ENCODE measurements at places on chromosomes 1 and 21. TPM values are rescaled to one million over a fixed set of nuclear protein-coding genes. Genes with fewer than 3 reads are reported as not detected.

- H3K36me3 ChIP-seq: no peaks in the 10 kb centered on the region
- H3K4me1 ChIP-seq: peaks cover 4% of the 10 kb centered on the region
- no peak overlapping the region for H3K4me3 ChIP-seq
- no peak overlapping the region for H3K27ac ChIP-seq
These were observed 34.8 kb upstream of the SLC19A1 start for GRCh38 chr21:45576838-45577737.

DNA sequence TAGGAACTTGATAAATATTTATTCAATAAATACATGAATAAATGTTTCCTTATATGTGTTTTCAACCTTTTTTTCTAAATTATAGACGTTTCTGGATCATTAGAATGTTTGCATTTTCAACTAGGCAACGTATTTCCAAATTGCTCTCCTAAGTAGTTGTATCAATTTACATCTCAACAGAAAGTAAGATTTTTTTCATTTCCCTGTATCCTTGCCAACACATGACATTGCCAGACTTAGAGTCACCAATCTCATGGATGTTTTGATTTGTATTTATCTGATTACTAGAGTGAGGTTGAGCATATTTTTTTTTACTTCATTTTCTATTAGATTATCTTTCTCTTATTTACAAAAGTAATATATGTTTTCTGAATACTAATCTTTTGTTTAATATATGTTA lies 22.2 kb upstream of the SMG7 start:
- no peak overlapping the region for H3K27ac ChIP-seq
- DNase-seq: no peak
- no peaks in the 10 kb centered on the region for H3K36me3 ChIP-seq
- H3K4me3 ChIP-seq: no peak overlapping the region

- no peaks in the 10 kb centered on the region for H3K27me3 ChIP-seq
- H3K36me3 ChIP-seq: no peaks in the 10 kb centered on the region
- no peaks in the 10 kb centered on the region for H3K4me1 ChIP-seq
- no peak overlapping the region for H3K27ac ChIP-seq
- no peak overlapping the region for H3K4me3 ChIP-seq
These were observed 111.4 kb downstream of the CACHD1 start for GRCh38 chr1:64581135-64581842.

DNA sequence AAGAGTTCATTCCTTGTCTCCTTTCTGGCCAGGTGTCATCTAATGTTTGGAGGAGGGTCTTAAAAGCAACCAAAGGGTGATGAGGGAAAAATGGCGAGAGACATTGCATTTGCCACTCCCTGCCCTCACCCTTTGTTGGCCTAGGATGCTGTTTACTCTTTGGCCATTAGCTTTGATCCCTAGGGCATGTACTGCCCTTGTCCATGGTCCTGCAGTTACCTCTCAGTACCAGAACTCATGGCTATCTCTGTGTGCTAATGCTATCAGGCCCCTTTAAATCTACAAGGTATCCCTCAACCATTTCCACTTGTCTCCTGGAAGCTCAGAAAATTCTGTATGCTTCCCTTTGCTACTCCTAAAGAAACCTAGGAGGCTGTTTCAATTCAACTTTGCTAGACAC lies 424.8 kb upstream of the PLXNA2 start:
- no peak for DNase-seq
- H3K4me3 ChIP-seq: no peak overlapping the region
- no peaks in the 10 kb centered on the region for H3K36me3 ChIP-seq
- no peaks in the 10 kb centered on the region for H3K4me1 ChIP-seq
- no peaks in the 10 kb centered on the region for H3K27me3 ChIP-seq

DNA sequence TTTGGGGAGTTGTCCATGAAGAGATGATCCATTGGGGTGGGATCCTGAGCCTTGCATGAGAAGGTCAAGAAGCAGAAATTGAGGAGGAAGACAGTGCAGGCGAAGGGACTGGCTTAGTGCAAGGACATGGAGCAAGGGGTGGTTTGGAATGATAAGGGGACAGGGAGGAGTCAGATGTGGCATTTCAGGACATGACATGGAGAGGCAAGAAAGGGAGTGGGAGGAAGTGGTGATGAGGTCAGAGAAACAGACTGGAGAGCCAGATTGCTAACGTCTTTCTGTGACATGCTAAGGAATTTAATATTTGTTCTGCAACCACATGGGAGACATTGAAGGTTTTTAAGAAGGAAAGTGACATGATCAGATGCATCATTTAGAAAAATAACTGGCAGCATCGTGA lies 346.8 kb upstream of the FMN2 start:
- H3K4me3 ChIP-seq: no peak overlapping the region
- H3K27me3 ChIP-seq: no peaks in the 10 kb centered on the region
- H3K4me1 ChIP-seq: no peaks in the 10 kb centered on the region
- no peak for DNase-seq

DNA sequence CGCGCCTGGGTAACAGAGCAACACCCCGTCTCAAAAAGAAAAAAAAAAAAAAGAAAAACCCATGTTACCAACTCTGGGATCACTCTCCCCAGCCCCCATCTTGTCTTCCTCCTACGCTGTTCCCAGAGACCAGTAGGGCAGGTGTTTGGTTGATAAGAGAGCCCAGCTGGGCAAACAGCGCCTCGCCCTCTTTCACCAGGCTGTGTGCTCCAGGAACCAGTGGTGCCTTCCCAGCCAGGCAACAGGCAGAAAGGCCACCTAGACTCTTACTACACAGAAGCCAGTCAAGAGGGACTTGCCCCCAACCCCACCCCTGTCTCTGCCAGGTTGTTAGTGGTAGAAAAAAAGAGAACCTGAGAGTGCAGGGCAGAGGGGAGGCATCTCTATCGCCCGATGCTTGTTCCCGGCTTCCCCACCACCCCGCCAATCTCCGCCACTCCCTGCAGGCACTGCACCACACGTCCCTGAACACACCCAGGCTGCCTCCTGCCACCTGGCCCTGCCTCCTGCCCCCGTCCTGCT lies 14.0 kb upstream of the CTRC start:
- no peak overlapping the region for H3K27ac ChIP-seq
- peaks cover 23% of the 10 kb centered on the region for H3K4me1 ChIP-seq
- no peaks in the 10 kb centered on the region for H3K27me3 ChIP-seq
- no peak for DNase-seq
- H3K4me3 ChIP-seq: no peak overlapping the region

- DNase-seq: no peak
- no peaks in the 10 kb centered on the region for H3K36me3 ChIP-seq
- peaks cover 2% of the 10 kb centered on the region for H3K4me1 ChIP-seq
- H3K4me3 ChIP-seq: no peak overlapping the region
These were observed 286.3 kb upstream of the C1orf105 start for GRCh38 chr1:172134087-172134731.

GRCh38 chr1:97942161-97943123 lies 21.6 kb upstream of the DPYD start:
- no peak for DNase-seq
- H3K36me3 ChIP-seq: no peaks in the 10 kb centered on the region
- no peaks in the 10 kb centered on the region for H3K4me1 ChIP-seq
- no peak overlapping the region for H3K27ac ChIP-seq
- H3K27me3 ChIP-seq: no peaks in the 10 kb centered on the region

DNA sequence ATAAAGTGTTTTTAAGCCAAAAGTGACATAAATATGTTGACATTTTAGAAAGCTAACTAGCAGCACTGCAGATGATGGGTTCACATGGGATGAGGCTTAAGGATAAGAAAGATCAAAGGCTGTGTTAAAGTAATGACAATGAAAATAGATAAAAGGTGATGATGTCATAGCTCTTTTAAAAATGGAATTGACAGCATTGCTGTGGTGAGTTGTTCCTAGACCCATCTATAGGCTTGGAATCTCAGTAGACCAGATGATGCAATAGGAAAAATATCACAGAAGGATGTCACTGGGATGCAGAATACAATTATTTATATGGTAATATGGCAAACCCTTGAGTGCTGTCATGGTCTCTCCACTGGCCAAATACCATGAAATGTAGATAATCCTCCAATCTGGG lies 286.0 kb downstream of the PLA2G4A start:
- H3K27ac ChIP-seq: no peak overlapping the region
- no peak for DNase-seq
- H3K4me1 ChIP-seq: no peaks in the 10 kb centered on the region
- H3K4me3 ChIP-seq: no peak overlapping the region
- H3K36me3 ChIP-seq: no peaks in the 10 kb centered on the region

GRCh38 chr1:3558036-3558726 lies 53.1 kb downstream of the MEGF6 start:
- no peaks in the 10 kb centered on the region for H3K27me3 ChIP-seq
- H3K27ac ChIP-seq: no peak overlapping the region
- H3K36me3 ChIP-seq: no peaks in the 10 kb centered on the region
- no peak overlapping the region for H3K4me3 ChIP-seq

DNA sequence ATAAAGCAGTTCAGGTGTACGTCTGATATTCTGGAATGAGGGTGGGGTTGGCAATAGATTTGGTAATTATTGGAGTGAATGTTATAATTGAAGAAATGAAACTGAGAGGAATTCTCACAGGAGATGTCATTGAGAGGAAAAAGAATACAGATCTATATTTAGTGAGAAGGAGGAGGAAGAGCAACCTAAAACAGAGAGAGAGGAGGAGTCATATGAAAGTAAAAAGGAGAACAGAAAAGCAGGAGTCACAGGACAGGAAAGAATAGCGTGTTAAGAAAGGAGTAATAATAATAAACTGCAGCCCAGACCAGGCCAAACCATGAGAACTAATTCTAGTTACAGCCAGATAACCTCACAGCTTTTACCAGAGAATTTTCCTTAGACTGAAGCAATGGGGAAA lies 62.7 kb upstream of the MROH9 start:
- H3K36me3 ChIP-seq: no peaks in the 10 kb centered on the region
- DNase-seq: no peak
- H3K4me3 ChIP-seq: no peak overlapping the region
- no peaks in the 10 kb centered on the region for H3K4me1 ChIP-seq
- no peak overlapping the region for H3K27ac ChIP-seq
- H3K27me3 ChIP-seq: no peaks in the 10 kb centered on the region

DNA sequence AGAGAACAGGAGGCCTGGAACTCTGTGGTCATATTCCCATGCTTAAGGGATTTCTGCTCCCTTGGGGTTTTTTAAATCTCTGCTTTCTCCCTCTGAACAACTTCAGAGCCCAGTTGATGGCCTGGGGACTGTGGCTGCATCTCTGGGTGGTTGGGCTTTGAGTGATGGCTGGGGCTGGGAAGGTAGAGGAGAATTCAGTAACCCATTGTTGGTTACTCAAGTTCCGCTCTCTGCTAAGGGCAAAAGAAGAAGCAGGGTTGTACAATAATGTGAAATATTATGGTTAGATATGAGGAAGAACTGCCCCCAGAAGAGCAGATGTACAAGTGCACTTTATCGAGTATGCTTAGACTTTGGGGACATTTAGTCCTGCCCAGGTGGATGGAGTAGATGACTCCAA lies 72.1 kb upstream of the CNTN2 start:
- H3K27me3 ChIP-seq: no peaks in the 10 kb centered on the region
- peaks cover 7% of the 10 kb centered on the region for H3K4me1 ChIP-seq
- no peak overlapping the region for H3K4me3 ChIP-seq
- H3K27ac ChIP-seq: no peak overlapping the region

- peak overlapping the region; percentile 74 for H3K4me3 ChIP-seq
- peaks cover 30% of the 10 kb centered on the region for H3K4me1 ChIP-seq
- no peak for DNase-seq
- no peaks in the 10 kb centered on the region for H3K36me3 ChIP-seq
- H3K27ac ChIP-seq: peak overlapping the region; percentile 97
These were observed 392 bp upstream of the TAGLN2 start for GRCh38 chr1:159925719-159926078.

DNA sequence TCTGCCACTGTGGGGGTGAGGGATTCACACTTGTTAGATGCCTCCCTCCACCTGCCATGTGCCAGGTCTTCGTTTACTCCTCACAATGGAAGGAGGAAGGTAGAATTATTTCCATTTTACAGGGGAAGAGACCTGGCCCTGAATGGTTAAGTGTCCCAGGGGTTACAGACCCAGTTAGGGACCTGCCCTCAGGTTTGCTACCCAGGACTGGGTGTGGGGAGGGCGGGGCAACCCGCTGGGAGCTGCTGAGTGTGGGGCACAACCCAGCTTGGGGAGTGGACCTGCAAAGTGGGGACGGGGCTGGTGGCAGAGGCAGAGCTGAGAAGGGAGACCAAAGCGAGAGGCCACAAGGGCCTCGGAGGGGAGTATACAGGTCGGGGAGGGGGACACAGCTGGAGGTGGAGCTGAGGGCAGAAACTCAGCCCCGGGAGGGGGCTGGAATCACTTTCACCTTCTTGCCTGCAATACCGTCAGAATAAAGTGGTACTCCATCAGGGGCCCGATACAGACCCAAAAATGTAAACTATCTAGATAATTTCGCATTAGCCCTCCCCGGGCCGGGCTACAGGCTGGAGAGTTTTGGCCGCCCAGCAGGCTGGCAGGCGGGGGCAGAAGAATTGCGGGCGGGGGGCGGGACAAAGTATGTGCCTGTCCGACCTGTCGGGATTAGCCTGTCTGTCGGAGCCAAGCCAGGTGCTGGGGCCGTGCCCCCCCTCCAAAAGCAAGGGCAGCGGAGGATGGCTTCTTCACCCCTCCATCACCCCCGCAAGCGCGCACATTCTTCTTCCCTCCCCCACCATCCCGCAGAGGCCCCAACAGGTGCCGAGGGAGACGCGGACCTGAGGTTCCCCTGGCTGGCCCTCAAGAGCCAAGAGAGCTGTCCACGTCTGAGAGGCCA lies 1.4 kb downstream of the RSPO1 start:
- peaks cover 20% of the 10 kb centered on the region for H3K4me1 ChIP-seq
- no peaks in the 10 kb centered on the region for H3K36me3 ChIP-seq
- H3K27me3 ChIP-seq: peaks cover 98% of the 10 kb centered on the region
- DNase-seq: no peak
- H3K4me3 ChIP-seq: no peak overlapping the region

GRCh38 chr21:17693801-17694200 lies 81.1 kb upstream of the BTG3 start:
- H3K36me3 ChIP-seq: no peaks in the 10 kb centered on the region
- no peaks in the 10 kb centered on the region for H3K27me3 ChIP-seq
- no peak overlapping the region for H3K27ac ChIP-seq
- H3K4me1 ChIP-seq: peaks cover 17% of the 10 kb centered on the region

- H3K27me3 ChIP-seq: no peaks in the 10 kb centered on the region
- DNase-seq: no peak
- H3K4me3 ChIP-seq: no peak overlapping the region
- no peaks in the 10 kb centered on the region for H3K36me3 ChIP-seq
These were observed 35.7 kb downstream of the MORN1 start for GRCh38 chr1:2355373-2356261.

- H3K4me1 ChIP-seq: no peaks in the 10 kb centered on the region
- no peaks in the 10 kb centered on the region for H3K27me3 ChIP-seq
- no peak overlapping the region for H3K4me3 ChIP-seq
These were observed 1.1 kb upstream of the NENF start for GRCh38 chr1:212431644-212432043.

GRCh38 chr1:206912445-206913095 lies 9.2 kb downstream of the FCMR start:
- no peak overlapping the region for H3K4me3 ChIP-seq
- H3K27me3 ChIP-seq: peaks cover 29% of the 10 kb centered on the region
- peak; percentile 60 for DNase-seq
- no peaks in the 10 kb centered on the region for H3K36me3 ChIP-seq

GRCh38 chr1:31901838-31902509 lies 36.2 kb downstream of the PTP4A2 start:
- DNase-seq: no peak
- no peak overlapping the region for H3K4me3 ChIP-seq
- no peaks in the 10 kb centered on the region for H3K27me3 ChIP-seq
- H3K36me3 ChIP-seq: no peaks in the 10 kb centered on the region

Gene CFHR3
- total RNA-seq: 0.21 TPM

Gene SLC45A3
- 1.7 TPM for total RNA-seq

Gene VWA5B1
- total RNA-seq: not detected

Gene NBPF4
- not detected for total RNA-seq

Gene TFF1
- not detected for total RNA-seq

Gene CXADR
- total RNA-seq: 0.84 TPM

Gene LYST
- 59.4 TPM for total RNA-seq
